ENCODE measurements at places on chromosomes 4 and X. TPM values are rescaled to one million over a fixed set of nuclear protein-coding genes. Genes with fewer than 3 reads are reported as not detected.

DNA sequence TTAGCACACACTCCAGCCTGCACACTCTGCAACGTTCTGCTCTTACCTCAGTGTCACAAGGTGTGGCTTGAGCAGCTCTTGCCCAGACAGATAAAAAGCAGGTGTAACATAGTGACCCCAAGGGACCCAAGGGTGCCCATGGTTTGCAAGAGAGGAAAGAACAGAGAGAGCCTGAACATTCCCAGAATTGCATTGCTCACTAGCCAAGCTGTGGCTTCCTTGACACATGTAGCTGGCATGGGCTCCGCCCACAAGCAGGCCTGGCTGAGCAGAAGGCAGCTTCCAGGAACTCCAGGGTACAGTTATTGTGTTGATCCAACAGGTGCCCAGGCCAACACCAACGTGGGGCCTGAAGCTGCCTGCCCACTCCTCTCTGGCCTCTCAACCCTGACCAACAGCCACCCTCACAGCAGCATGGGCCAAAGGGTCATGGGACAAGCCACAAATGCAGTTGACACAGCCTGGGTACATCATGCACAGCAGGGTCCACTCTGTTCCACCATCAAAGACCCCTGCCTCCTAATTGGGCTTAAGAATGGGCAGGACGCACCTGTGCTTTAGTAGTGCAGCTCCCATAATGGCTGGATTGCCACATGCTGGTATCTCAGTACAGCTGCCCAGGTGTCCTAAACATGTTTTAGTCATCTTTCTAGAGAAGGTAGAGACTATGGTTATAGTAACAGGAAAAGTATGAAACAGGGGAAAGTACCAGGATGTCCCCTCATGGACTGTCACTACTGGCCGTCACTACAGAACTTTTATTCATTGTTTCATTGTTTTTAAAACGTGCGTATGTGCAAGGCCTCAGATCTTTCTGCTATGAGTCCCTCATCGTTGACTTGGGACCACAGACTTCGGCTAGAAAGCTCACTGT lies 73.7 kb upstream of the ACSL1 start:
- no peak for DNase-seq

DNA sequence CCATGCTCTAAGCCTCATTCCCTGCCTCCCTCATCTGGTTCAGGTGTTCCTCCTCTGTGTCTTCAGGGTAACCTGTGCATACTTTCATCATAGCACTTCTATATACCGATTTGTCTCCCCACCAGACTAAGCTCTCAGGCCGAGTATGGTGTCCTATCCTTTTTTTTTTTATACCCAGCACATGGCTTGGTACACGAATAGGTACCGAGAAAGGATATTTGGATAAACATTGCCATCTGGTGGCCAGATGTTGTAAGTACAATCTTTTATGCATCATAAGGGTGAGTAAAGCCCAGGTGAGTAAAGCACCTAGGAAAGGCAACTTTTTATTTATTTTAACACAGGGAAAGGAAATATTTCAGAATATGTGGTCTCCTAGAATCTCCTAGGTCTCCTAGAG lies 68.4 kb downstream of the MID2 start:
- DNase-seq = peak; percentile 22

GRCh38 chr4:143351774-143352451 lies 15.2 kb downstream of the GAB1 start:
- DNase-seq = no peak

- DNase-seq = no peak
These were observed 22.3 kb downstream of the RPS6KA6 start for GRCh38 chrX:84165711-84166110.

DNA sequence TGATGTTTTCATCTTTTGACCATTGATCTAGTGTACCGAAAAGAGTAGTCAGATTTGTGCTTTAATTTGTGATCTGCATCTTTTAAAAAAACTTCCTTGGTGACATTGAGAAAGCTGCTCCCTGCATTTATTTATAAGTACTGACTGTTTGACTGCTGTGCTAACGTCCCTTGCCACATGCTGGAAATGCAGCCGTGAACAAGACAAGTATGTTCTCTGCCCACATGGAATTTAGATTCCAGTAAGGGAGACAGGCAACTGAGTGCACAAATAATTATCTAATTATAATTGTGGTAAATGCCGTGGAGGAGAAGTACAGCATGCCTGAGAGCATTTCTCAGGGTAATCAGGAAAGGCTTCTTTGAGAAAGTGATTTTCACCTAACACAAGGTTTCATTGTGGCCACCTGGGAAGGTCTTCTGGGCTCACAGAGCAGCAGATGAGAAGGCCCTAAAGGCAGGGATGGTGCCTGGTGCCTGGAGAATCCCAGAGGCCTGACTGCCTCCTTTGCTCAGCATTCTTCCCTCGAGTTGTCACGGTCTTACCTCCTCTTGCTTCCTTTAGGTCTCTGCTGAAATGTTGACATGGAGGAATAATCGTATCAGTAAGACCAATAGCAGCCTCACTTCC lies 55.8 kb downstream of the PTTG2 start:
- DNase-seq = no peak

GRCh38 chr4:151004222-151004621 lies 10.9 kb downstream of the LRBA start:
- no peak for DNase-seq

DNA sequence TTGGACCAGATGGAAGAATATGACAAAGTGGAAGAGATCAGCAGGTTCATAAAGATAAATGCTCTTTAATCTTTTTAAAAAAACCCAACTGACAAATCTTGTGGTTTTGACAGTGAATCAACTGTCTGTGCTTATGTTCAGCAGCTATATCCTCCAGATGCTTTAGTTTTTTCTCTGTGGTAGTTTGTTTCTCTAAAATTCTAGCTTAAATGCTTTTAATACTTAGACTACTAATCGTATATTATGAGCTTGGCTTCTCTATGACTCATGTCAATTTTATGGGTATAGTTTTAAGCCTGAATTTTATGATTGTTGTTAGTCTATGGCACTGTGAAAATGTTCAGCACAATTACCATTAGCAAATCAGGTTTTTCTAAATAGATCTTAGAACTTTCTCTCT lies 12.9 kb downstream of the HHIP start:
- DNase-seq = no peak

- no peak for DNase-seq
These were observed 15.1 kb upstream of the FABP2 start for GRCh38 chr4:119337010-119337409.

- DNase-seq = no peak
These were observed 1.1 kb downstream of the LDOC1 start for GRCh38 chrX:141175786-141176185.

DNA sequence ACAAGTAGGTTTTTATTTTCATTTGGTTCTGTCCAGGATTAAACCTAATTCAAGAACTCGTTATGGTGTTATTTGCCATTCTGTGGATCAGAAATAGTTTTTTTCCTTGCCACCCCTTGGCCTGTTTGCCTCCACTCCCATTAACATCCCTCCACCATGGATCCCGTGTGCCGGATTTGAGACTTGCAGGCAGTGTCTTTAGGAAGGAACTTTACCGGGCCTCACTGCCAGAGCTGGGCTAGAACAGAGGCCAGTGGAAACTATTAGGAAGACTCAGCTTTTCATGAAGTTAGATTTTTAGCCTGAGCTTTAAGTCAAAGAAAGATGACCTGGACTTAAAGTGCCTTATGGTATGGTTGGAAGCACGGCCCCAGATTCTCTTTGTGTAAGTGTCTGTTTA lies 2.4 kb downstream of the KLHL2 start:
- DNase-seq = no peak

DNA sequence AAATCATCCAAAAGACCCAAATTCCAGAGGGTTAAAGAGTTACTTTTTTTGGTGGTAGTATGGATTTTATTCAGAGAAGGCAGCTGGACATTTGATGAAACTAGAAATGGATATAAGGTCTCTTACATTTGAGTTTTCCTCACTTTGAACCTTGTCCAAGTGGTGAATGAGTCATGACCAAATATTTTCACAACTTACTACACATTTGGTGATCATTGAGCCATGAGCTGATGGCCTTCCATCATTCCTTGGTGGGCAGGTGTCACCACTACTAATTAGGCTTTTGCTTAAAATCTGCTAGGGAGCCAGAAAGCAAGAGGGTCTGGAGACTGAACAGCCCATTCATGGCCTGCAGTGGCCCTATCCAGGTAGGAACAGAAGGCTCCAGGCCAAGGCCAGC lies 620.2 kb upstream of the INTU start:
- no peak for DNase-seq

- DNase-seq = no peak
These were observed 22.2 kb downstream of the JADE1 start for GRCh38 chr4:128831531-128832242.

GRCh38 chr4:152328582-152328981 lies 207.3 kb downstream of the FBXW7 start:
- DNase-seq = no peak

DNA sequence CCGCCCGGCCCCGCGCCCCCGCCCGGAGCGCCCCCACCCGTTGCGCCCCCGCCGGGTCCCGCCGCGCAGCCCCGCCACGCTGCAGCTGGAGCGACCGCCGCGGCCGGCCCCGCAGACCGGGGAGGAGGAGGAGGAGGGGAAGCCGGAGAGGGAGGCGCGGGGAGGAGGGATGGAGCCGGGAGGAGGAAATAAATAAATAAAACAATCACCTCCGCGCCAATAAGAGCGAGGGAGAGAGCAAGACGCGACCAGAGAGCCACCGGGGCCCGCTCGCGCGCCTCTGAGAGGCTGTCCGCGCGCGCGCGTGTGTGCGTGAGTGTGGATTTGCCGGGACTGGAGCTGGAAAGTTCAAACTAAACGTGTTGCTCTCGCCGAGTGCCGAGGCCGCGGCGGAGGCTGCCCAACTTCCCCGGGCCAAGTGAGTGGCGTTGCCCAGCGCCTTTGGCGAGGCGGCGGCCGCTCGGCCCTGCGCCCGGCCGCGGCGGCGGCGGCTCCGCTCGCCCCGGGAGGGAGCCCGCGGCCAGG lies 2184.4 kb upstream of the TENM3 start:
- no peak for DNase-seq

- no peak for DNase-seq
These were observed 6.3 kb upstream of the ARHGEF38 start for GRCh38 chr4:105546086-105546485.

- DNase-seq = no peak
These were observed 163.9 kb upstream of the SLC7A11 start for GRCh38 chr4:138405934-138406567.

DNA sequence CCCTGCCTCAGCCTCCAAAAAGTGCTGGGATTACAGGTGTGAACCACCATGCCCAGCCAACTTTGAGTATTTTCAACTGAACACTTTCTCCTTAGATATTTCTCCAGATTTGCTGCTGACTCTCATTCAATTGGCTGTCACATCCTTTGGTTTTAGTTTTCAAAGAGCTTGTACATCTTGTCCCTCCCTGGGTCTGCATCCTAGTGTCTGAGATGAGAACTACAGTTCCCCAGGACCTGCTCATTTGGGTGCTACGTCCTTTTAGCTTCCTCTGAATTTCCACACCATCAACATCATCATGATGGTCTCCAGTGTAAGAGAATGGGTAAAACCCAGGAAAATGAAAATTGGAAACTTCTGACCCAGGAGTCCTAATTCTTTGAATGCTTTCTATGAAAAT lies 312.9 kb downstream of the NLGN4X start:
- no peak for DNase-seq

DNA sequence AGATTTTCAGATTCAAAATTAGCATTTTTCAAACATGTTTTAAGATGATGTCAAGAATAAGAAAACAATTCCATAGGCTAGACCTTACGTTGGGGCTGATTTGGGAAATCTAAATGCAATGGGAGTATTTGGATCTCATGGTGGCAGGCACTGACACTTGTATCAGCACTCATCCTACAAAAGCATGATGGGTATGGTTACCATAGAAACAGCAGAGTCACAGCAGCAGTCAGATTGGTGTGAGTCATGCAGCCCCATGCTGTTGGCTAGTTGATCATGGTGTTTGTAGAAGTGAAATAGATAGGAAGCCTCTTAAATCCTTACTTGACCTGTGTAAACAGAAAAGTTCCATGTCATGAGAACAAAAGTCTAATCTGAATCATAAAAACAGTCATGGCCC lies 1637.3 kb upstream of the PABPC4L start:
- DNase-seq = no peak

- DNase-seq = no peak
These were observed 36.3 kb upstream of the MYOZ2 start for GRCh38 chr4:119099227-119099810.

DNA sequence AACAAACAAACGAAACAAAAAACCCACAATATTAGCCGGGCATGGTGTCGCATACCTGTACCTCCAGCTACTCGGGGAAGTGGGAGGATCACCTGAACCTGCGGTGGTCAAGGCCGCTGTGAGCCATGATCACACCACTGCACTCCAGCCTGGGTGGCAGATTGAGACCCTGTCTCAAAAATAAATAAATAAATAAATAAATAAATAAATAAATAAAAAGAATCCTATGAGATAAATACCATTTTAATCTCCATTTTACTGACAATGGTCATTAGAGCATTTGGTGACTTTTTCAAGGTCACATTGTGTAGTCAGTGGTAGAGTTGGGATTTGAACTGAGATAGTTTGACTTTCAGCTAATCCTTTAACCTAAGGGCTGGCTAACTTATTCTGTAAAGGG lies 11.4 kb downstream of the TRPC5 start:
- DNase-seq = no peak

GRCh38 chrX:106932492-106932923 lies 12.3 kb downstream of the CLDN2 start:
- DNase-seq = no peak

DNA sequence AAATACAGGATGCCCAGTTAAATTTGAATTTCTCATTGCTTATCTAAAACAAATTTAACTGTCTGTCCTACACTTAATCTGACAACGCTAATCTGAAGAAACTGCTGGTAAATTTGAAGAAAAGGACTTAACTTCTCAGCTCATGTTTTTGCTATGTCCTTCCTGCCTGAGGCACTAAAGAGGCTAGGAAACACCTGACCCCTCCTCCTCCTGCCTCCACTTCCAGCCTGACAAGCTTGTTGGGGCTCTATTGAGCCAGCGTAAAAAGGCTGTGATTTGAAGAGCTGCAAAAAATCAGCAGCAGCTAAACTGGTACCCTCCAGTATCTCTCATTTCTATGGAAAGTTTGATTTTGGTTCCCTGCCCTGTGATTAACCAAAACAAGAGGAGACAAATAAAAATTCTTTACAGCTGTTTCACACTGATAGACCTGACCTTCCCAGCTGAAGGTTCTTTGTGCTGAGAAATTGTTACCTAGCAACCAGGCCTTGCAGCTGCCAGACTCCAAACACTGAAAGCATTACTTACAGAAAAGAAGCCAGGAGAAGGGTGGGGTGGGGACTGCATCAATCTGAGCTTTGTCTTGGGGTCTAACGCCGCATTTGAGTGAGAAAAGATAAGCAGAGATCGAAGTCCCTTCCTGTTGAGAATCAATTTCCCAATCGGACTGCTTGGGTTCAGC lies 35.0 kb downstream of the DCX start:
- no peak for DNase-seq

Gene DIPK2B
- 266 TPM for total RNA-seq

Gene RNF128
- total RNA-seq = 1.1 TPM

Gene NPY2R
- total RNA-seq = not detected

Gene ASB12
- total RNA-seq = 2.0 TPM

Gene CYSLTR1
- 0.64 TPM for total RNA-seq

Gene HPF1
- 20.6 TPM for total RNA-seq

Gene MYOZ2
- 0.10 TPM for total RNA-seq

Gene ZDHHC15
- not detected for total RNA-seq

Gene IL1RAPL1
- total RNA-seq = 1.2 TPM

Gene GLOD5
- not detected for total RNA-seq

Measured in glomerular endothelial cell (primary cell).